ENCODE measurements at places on chromosomes 7 and 10.
A peak's percentile ranks its signal among the peaks of the same experiment; 100 is the strongest.

- DNase-seq, result no peak
These were observed 9.1 kb downstream of the TMEM270 start for GRCh38 chr7:73870041-73870492.

DNA sequence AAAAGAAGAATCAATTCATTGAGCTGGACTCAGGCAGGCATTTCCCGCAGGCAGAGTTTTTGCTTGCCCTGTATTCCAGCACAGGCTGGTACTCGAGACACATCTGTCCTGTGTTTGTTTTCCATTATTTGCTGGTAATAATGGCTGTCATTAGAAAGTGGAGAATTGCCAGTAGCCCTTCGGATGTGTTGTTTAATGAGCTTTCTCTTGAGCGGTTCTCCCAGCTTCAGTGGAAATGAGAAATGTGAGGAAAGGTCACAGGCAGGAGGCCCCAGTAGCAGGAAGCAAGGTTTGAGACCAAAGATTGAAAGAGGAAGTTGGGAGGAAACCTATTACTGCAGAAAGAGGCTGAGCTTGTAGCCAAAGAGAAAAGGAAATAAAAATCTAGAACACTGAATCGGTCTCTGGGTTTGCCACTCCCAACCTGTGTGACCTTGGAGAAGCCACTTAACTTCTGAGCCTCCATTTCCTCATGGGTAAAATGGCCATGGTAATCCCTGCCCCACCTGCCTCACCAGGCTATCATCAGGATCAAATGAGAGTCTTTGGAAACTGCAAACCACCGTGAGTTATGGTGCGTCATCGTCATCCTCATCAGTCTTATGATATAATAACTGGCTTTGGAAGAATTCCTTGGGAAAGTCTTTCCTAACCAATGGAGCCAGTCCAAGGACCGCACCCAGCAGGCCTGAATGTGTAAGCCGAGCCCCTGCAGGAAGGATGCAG lies 67.7 kb downstream of the TACR2 start:
- no peak for DNase-seq

DNA sequence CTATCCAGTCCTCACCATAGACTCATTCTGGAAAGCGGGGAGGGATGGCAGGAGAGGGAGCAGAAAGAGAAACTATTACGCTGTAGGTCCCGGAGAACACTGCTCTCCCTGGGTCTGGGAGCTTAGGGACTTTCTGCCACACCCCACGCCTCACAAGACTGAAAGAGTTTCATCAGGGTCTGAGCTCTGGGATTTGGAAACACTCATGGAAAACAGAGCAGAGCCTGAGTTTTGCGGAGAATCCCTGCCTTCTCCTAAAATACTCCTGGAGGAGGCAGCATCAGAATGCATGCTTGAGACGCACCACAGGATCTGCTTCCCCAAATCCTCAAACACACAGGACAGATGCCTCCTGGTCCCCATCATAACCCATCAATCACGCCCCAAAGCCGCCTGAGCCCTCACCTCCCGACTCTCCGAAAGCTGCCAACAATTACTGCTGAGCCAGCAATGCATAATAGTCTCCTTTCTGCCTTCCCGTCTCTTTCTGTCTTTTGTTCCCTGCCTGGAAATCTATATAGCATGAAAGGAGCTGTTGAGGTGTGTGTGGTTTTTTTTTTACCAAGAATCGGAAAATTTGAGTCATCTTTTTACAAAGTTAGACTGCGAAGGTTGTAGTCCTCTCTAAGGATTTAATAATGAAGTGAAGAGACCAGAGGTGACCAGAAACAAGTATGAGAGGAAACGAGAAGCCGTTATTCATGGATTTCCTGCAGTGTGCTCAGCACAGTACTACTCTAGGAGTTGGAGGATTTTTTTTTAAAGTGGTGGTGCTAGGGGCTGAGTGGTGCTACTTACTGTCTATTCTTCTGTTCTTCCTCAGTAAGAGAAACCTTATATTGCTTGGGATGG lies 37.7 kb downstream of the ASB13 start:
- DNase-seq, result peak; percentile 64

- DNase-seq, result no peak
These were observed 25.5 kb downstream of the FAM107B start for GRCh38 chr10:14749070-14749809.

GRCh38 chr10:133453516-133454203 lies at the start of gene SCART1:
Gene SCART1 (plus strand): TSS chr10:133453945. CDS start chr10:133453998, 53 bp downstream.
- no peak for DNase-seq

- no peak for DNase-seq
These were observed 10.9 kb downstream of the STK32C start for GRCh38 chr10:132296666-132297443.

GRCh38 chr7:135509589-135509838 lies 388 bp downstream of the CNOT4 start:
- no peak for DNase-seq

DNA sequence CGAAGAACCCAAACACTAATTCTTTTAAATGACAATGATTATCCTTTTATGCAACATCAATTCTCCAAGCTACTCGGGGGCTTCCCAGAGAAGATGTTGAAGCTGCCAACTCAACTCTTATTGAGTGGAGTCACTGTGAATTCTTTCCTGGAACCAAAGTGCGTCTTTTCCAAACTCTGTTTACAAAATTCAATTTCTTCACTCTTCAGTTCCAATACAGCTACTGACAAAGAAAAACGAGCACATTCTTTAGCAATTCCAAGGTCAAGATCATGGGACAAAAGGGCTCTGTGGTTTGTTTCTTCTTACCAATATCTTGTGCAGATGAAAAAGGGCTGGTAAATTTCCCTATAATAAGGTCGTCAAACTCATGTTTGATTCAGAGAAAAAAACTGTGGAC lies 74.2 kb downstream of the FAS start:
- DNase-seq, result no peak

GRCh38 chr7:87574630-87575029 lies 26.1 kb downstream of the ABCB1 start:
- peak; percentile 25 for DNase-seq

DNA sequence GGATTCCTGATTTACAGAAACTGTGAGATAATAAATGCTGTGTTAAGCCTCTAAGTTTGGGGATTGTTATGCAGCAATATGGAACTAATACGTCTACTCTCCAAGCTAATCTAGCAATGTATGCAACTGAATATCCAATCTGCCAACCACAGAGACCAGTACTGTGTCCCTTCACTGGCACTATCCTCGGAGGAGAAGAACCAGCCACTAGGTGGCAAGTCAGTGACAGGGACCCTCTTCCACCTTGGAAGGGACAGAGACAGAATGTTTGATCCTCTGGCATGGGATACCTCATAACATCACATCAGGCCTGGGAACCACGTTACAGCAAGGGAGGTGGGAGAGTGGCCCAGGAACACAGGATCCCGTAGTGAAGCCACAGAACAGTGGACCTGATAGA lies 96.4 kb downstream of the CREM start:
- no peak for DNase-seq

- DNase-seq, result no peak
These were observed 783.2 kb upstream of the LRRN3 start for GRCh38 chr7:110307776-110308175.

GRCh38 chr10:73768881-73769280 lies 13.0 kb upstream of the CHCHD1 start:
- DNase-seq, result peak; percentile 47

DNA sequence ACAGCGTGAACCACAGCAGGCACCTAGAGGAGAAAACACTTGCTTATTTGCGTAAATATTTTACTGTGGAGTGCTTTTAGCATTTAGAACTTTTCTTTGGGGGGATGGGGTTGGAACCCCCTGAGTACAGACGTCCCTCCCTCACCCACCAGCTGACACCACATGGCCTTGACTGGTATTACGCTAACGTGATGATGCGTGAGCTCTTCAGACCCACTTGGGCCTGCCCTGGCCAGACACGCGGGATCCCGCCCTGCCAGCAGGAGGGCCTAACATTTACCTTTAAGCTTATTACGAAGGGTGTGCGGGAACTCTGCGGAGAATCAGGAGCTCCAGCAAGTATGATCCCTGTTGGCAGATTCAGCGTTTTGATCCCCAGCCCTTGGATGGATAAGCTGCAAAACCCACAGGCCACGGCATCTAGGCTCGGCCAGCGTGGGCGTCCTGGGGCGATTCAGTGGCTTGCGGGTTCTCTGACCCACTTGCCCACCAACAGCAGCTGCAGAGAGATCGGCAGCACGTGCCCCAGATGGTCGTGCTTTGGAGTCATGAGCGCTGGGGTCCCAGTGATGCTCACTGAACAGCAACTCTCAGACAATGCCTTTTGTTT lies 545.5 kb upstream of the FOXK1 start:
- no peak for DNase-seq

DNA sequence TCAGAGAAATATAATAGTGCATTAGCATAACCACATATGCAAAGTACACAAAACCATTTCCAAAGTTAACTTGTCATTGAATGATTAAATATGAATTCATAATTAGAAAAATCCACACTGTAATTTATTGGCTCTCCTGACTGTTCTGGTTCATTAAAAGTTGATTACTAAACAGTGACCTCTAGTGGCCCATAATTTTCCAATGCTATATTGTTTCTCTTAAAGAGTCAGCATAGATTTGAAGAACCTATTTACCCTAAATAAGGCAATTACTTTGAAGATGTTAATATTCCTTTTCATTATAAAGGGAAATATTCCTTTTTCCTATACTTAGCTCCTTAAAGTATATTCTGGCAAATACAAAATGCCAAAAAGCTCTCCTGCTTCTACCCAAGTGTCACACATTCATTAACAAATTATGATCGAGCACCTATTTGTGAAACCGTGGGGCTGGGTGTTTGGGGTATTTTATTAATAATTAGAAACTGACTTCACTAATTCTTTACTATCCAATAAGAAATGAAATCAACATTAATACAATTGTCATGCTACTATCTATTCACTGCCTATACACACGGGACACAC lies 86.2 kb downstream of the HIBADH start:
- DNase-seq, result peak; percentile 28

DNA sequence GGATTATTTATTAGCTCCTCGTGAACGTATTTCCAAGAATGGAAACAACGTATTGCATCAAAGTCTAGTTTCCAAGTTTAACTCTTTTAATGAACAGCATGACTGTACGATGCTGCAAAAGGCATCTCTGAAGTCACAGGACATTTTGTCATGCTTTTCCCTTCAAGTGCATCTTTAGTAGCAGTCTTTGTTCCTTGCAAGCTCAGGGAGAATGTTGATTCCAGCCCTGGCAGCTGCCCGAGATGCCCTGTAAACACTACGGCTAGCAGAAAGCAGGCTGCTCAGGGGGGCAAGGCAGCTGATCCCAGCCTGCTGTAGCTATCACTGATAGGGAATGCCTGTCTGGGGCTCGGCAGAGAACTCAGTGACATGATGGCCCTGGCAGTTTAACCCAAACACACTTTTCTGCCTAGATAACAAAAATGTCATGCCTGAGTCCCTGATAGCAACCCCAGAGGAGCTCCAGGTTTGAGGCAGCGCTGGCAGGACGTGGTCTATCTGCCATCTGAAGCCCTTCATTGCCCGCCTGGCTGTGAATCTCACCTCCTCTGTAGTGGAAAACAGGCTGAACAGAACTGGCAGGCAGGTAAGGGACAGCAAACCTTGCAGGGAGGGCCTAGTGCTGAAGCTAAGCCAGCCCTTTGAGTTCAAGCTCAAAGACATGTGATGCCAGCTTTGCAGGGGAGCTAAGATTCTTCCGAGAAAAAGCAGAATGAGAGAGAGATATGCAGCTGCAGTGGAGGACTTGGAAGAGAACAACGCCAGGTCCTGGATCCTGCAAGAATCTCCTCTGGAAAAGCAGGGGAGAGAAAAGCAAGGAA lies 264.6 kb downstream of the SNX10 start:
- no peak for DNase-seq

Data from GM13976 (cell line).